ENCODE measurements at places on chromosomes 12 and 14.

- DNase-seq, result no peak
These were observed 62.0 kb upstream of the SYT1 start for GRCh38 chr12:78802593-78802992.

- no peak for DNase-seq
These were observed 5.7 kb downstream of the CRADD start for GRCh38 chr12:93682846-93683261.

GRCh38 chr12:116525418-116526001 is 33.7 kb upstream of the MAP1LC3B2 start:
- no peak for DNase-seq

- no peak for DNase-seq
These were observed 663.6 kb downstream of the BCL11B start for GRCh38 chr14:98608071-98609060.

- DNase-seq, result no peak
These were observed 420.1 kb downstream of the DIO2 start for GRCh38 chr14:79791055-79791732.

All from HEK293T (cell line).